Mesothelial cell of epicardium (in vitro differentiated cells): ENCODE measurements at places on chromosomes 4 and X. TPM values are rescaled to one million over a fixed set of nuclear protein-coding genes. Genes with fewer than 3 reads are reported as not detected.

GRCh38 chrX:39176105-39176504 lies 374.8 kb downstream of the MID1IP1 start:
- H3K4me1 ChIP-seq, result peaks cover 13% of the 10 kb centered on the region
- H3K27me3 ChIP-seq, result no peaks in the 10 kb centered on the region
- no peak for DNase-seq
- no peak overlapping the region for H3K27ac ChIP-seq

DNA sequence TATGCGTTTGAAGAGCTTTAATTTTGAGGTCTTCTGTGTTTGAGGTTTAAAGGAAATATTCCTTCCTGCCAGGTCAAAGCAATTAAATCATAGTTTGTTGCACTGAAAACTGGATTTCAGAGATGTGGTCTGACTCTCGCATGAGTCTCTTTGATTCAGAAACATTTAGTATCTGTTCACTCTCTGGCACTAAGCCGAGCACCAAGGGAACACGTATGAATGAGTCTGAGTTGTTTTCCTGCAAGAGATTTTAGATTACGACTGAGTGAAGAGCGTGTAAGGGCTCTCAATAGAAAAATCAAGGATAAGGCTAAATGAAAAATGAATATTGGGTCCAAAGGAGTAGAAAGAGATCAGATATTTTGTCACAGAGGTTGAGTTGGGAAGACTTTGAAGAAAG lies 875.4 kb upstream of the PRKX start:
- no peaks in the 10 kb centered on the region for H3K27me3 ChIP-seq
- H3K4me3 ChIP-seq, result no peak overlapping the region
- H3K27ac ChIP-seq, result no peak overlapping the region
- DNase-seq, result no peak
- H3K4me1 ChIP-seq, result no peaks in the 10 kb centered on the region

DNA sequence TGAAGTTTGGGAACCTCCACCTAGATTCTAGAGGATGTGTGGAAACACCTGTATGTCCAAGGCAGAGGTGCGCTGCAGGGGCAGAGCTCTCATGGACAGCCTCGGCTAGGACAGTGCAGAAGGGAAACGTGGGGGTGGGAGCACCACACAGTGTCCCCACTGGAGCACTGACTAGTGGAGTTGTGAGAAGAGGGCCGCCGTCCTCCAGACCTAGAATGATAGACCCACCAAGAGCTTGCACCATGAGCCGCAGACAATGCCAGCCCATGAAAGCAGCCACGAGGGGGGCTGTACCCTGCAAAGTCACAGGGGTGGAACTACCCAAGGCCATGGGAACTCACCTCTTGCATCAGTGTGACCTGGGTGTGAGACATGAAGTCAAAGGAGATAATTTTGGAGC lies 274.5 kb upstream of the FMR1 start:
- no peak overlapping the region for H3K4me3 ChIP-seq
- no peak for DNase-seq
- H3K4me1 ChIP-seq, result no peaks in the 10 kb centered on the region
- H3K27me3 ChIP-seq, result no peaks in the 10 kb centered on the region
- no peaks in the 10 kb centered on the region for H3K36me3 ChIP-seq

GRCh38 chr4:171279131-171279530 lies 534.1 kb upstream of the GALNTL6 start:
- no peak for DNase-seq
- H3K4me1 ChIP-seq, result no peaks in the 10 kb centered on the region
- no peaks in the 10 kb centered on the region for H3K36me3 ChIP-seq
- H3K4me3 ChIP-seq, result no peak overlapping the region
- no peaks in the 10 kb centered on the region for H3K27me3 ChIP-seq
- H3K27ac ChIP-seq, result no peak overlapping the region

Gene IGSF1
- total RNA-seq, result 8.3 to 8.9 TPM (median 8.8 TPM) in 3 replicates

Gene GABRQ
- total RNA-seq, result 3.4 to 3.8 TPM (median 3.6 TPM) in 3 replicates

Gene ATP8A1
- total RNA-seq, result 13.0 to 15.7 TPM (median 14.0 TPM) in 3 replicates
